ENCODE measurements at places on chromosomes 12 and 14.

- peak; percentile 34 for DNase-seq
These were observed 71.1 kb downstream of the TBC1D30 start for GRCh38 chr12:64895526-64895925.

GRCh38 chr12:51482929-51483697, 58.5 kb downstream of the SLC4A8 start:
- no peak for DNase-seq

GRCh38 chr14:44830371-44830770, 131.4 kb downstream of the KLHL28 start:
- no peak for DNase-seq

DNA sequence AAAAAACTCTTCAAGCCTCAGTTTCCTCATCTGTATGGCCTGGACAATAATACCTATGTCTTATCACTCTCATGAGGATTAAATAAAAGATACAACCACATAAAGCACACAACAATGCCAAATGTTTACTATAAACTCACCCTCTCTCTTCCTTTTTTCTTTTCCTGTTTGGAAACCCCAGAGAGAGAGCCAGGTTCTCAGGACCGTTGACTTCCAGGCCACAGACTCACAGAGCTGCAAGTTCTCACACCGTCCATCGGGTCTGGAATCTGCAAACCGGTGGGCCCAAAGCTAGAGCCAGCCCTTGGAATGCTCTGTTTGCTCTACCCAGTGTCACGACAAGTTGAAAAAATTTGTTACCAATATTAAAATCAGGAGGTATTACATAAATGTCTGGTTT, 4.6 kb upstream of the CD4 start:
- no peak for DNase-seq

- DNase-seq = no peak
These were observed 83.4 kb downstream of the TESC start for GRCh38 chr12:117015811-117016210.

DNA sequence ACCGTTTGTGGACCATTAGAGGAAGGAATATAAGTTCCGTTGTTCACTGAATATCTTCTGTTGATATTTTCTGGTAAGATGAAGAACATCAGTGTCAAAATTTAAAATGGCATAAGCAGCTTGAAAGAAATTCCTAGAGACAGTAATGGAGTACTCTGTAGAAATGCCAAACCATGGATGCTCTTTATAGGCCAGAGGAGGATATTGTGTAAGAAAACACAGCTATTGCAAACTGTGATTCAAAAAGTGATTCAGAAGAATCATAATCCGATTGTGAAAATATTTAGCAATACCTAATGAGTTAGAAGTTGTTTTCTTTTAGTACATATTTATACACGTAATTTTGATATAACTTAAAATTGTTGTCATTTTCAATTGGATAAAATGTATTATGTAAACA, 102.8 kb downstream of the SLC16A7 start:
- peak; percentile 1 for DNase-seq

DNA sequence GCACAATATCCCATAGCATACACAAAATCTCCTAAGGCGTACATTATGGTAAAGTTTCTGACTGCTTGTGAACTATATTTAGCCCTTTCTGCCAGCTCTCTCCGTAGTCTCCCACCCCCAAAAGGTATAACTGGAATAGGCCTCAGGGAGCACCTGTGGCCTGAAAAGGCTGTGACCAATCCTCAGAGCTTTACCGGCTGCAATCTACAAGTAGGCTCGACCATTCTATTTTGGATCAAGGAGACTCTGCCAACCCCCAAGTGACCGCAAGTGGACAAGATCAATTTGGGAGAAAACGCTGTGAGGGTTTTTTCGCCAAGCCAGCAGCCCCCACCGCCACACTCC, 1.2 kb downstream of the PPTC7 start:
- peak; percentile 49 for DNase-seq

- DNase-seq = no peak
These were observed 51.2 kb upstream of the AMN start for GRCh38 chr14:102870994-102871831.

DNA sequence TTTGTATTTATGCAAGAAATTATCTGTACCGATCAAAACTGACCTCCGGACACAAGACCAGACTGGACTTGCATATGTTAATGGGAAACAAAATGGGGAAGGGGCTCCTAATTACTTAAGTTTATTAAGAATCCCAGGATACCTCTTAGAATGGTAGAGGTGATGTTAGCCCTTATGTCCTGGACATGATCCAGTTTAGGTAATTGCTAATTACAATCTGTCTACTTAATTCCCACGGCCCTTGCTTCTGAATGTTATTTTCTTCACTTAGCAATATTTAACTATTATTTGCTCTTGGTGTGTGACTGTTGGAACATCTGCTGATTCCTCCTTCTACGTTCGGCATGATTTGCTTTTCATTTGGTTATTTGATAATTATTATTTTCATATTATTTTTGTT, 644.0 kb downstream of the DIO2 start:
- no peak for DNase-seq
